ENCODE measurements at places on chromosomes 2 and 18.

DNA sequence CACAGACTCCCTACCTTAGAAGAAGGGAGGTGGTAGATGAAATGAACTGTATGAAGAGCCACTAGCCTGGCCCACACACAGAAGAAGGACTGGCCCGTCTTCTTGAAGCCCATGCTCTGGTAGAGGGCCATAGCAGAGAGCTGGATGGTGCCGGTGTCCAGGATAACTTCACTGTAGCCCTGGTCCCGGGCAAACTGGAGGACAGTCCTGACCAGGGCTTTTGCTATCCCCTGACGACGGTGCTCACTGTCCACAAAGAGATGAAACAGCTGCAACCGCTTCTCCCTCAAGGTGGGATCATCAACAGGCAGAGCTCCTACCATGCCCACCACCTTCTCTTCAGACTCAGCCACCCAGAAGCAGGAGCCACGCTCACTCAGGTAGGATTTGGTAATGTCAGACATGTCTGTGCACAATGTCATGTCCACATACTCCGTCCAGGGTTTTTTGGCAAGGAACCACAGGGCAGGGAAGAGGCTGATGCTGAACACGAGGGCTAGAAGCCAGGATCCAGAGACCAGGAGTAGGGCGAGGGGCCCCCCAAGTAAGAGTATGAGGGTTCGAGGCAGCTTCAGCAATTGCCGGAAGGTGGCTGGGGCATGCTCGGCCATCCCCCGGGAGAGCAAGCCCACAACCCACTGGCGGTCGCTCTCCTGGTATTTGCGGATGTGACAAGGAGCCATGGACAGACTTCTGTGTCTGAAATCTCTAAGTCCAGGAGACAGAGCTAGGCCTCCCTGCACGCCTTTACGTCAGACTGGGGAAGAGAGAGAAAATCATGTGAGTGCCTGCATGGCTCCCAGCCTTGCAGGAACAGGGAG is 1.1 kb downstream of the NAT8 start:
- DNase-seq: no peak

DNA sequence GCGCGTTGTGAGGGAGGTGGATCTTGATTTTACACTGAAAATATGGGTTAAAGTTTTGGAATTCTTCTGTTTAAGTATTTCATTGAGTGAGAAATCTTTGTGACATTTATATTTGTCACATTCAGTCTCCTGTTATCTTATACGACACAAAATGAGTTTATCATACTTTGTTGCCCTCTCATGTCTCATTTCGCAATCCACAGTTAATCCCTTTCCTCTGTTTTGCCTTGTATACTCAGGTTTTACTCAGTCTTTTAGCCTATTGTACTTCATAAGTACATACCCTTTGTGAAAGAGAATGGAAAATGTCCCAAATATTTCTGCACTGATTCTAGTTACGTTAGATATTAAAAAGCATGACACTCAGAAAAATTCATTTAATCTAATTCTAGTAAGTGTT is 142.7 kb downstream of the ATP9B start:
- no peak for DNase-seq

GRCh38 chr18:9008709-9009635 is 93.5 kb upstream of the NDUFV2 start:
- DNase-seq: no peak

GRCh38 chr2:73825408-73825807 is 3.4 kb upstream of the STAMBP start:
- no peak for DNase-seq

DNA sequence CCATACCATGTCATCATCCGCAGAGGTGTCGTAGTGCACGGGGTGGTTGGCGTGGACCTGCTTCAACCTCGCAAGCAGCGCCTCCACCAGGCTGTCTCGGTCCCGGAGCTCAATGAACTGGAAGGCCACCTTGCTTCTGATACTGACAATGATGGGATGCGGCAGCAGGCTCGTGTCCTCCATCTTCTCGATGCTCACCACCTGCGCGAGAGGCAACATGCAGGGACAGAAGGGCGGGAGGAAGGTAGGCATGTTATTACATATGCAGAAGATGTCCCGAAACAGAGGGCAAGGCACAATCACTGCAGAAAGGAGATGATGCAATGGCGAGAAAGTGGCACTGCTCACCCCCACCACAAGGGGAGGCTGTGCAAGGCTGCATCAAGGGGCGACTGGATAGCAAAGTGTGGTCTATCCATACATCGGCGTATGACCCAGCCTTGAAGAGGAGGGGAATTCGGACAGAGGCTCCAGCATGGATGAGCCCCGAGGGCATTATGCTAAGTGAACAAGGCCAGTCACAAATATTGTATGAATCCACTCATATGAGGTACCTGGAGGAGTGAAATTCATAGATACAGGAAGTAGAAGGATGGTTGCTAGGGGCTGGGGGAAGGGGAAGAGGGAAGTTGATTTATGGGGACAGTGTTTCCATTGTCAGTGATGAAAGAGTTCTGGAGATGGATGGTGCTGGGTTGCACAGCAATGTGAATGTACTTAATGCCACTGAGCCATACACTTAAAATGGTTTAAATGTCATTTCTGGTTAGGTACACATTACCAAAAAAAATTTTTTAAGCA is 36.6 kb downstream of the RPL31 start:
- DNase-seq: peak; percentile 55

GRCh38 chr2:159933727-159934049 is 128.7 kb downstream of the PLA2R1 start:
- no peak for DNase-seq

DNA sequence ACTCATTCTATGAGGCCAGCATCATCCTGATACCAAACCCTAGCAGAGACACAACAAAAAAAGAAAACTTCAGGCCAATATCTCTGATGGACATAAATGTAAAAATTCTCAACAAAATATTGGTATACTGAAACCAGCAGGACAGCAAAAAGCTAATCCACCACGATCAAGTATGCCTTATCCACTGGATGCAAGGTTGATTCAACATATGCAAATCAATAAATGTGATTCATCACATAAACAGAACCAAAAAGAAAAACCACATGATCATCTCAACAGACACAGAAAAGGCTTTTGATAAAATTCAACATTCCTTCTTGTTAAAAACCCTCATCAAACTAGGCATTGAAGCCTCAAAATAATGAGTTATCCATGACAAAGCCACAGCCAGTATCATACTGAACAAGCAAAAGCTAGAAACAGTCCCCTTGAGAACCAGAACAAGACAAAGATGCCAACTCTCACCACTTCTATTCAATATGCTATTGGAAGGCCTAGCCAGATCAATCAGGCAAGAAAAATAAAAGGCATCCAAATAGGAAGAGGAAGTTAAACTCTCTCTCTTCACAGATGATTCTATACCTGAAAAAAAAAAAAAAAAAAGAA is 45.3 kb downstream of the RTTN start:
- no peak for DNase-seq

DNA sequence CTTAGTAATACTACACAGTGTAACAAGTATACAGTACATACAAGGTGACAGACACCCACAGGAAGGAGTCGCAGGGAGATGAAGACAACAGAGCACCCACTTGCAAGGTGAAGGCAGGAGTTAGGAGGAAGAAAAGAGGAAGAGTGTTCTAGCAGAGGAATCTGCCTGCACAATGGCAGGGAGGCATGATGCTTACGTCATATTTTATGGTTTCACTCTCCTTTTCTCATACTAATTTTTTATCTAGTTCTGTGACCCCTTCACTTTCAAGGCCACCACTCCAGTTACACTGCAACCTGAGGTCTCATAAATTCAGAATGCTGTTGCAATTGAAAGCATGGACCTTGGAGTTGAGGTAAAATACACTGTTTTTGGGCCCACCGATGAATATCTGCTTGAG is 331.7 kb downstream of the MEIS1 start:
- no peak for DNase-seq

GRCh38 chr18:49731421-49731841 is 81.9 kb downstream of the ACAA2 start:
- DNase-seq: no peak

DNA sequence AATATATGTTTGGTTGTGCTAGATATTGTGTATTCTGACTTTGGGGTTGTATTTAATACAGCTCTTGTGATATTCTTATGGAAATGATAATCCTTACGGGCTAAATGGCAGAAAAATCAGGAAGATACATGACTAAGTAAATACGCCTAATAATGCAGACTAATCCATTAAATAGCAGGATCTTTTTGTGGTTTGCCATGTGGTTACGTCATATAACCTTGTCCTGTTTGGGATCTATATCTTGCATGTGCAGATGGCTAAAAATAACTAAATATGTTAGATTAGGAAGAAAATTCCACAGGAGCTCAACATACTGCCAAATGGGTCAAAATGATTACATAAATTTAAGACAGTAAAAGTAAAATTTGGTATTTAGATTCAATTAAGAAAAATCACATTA is 83.0 kb downstream of the NEB start:
- no peak for DNase-seq

GRCh38 chr2:135916207-135916606 is 40.0 kb upstream of the MCM6 start:
- no peak for DNase-seq

GRCh38 chr2:158497486-158497885 is 40.7 kb downstream of the PKP4 start:
- no peak for DNase-seq

DNA sequence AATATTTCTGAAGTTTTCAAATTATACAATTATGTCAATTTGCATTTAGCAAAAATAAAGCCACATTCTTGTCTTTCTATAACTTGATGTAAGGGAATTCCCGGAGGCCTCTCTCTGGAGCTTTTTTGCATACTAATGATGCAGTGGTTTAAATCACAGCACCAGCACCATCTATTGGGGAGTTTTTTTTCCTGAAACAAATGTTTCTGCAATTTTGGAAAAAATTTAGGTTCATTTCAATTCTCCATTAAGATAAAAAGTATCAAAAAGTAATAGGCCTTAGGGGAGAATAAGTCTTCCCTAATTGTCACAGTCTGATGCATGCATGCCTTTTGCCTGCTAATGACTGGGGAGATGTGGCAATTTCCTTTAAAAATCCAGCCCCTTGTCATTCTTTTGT is 13.5 kb downstream of the CBLN2 start:
- no peak for DNase-seq

- DNase-seq: no peak
Observed at GRCh38 chr2:49812730-49813129, 658.4 kb upstream of the FSHR start.

GRCh38 chr2:238955648-238956531 is 108.0 kb downstream of the TWIST2 start:
- DNase-seq: no peak

- no peak for DNase-seq
Observed at GRCh38 chr2:153864022-153864421, 7.7 kb upstream of the GALNT13 start.

GRCh38 chr2:16044946-16045456 is 104.7 kb downstream of the MYCN start:
- no peak for DNase-seq

DNA sequence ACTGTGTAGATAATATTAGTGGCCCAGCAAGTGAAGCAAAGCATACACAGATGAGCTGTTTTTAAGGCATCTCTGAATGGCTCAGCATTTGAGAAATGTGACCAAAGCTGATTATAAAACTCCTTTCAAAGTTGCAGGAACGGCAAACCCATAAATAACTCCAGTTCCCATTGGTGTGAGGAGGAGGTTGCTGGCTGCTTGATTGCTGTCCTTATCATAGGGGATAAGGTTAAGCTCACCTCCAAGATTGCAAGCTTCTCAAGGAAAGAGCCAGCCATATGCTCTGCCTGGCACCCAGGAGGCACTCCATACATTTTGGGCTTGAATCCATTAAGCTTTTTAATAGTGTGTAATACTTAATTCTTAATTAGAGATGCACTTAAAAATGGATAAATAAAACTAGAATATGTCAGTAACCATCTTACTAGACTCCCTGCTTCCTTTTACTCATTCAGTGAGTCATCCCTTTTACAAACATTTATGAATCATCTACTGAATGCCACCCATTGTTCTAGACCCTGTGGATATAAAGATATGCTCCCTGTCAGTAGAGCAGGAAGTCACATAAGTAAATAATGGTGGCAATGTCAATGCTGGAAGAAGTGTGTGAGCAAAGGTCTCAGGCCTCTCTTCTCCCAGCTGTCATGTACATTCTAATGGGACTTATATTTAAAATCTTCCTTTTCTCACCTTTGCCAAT is 99.3 kb downstream of the SPATS2L start:
- DNase-seq: peak; percentile 82

DNA sequence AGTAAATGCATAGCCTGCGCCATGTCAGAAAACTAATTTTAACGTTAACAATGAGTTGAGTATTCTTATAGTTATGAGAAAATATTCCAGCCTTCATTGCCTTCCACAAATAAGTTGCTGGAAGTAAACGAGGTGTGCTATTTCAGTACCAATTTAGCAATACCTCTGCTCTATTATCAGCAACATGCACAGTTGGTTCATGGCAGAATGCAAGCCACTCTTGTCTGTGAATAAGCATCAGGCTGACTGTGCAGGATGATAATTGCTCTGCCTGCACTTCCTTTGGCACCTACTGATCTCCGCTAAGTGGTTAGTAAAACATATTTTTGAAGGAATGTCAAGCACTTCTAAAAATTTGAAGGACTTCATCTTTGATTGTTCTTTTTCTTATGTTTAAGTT is 261.9 kb upstream of the SIX3 start:
- no peak for DNase-seq

GRCh38 chr2:147405651-147406050 is 439.2 kb upstream of the ACVR2A start:
- DNase-seq: no peak

DNA sequence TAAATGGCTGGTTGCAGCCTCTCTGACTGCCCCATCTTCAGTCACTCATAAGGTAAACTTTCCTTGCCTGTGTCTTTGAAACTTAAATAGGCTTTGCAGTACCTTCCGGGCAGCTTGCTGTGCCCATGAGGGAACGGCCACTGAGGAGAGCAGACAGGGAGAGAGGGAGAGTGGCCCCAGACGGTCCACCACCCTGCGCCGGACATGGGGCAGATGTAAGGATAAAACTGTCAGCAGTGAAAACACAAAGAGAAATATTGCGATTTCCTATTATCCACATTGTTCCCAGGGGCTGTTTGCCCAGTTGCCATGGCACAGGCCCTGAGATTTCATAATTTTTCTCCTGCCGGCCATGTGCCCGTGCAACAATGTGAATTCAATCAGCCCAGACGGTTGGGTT is 265.9 kb upstream of the SALL3 start:
- no peak for DNase-seq

GRCh38 chr2:134029418-134029817 is 224.5 kb upstream of the MGAT5 start:
- DNase-seq: no peak

GRCh38 chr18:29626094-29626493 is 1416.4 kb downstream of the DSC3 start:
- no peak for DNase-seq
